ENCODE measurements at places on chromosomes 4 and X.
A peak's percentile ranks its signal among the peaks of the same experiment; 100 is the strongest.

GRCh38 chr4:77899607-77900006 lies 37.0 kb downstream of the MRPL1 start:
- no peak for DNase-seq

- no peak for DNase-seq
These were observed 708 bp downstream of the TMSB4X start for GRCh38 chrX:12975670-12975965.

GRCh38 chr4:10753856-10754402 lies 69.4 kb upstream of the CLNK start:
- no peak for DNase-seq

DNA sequence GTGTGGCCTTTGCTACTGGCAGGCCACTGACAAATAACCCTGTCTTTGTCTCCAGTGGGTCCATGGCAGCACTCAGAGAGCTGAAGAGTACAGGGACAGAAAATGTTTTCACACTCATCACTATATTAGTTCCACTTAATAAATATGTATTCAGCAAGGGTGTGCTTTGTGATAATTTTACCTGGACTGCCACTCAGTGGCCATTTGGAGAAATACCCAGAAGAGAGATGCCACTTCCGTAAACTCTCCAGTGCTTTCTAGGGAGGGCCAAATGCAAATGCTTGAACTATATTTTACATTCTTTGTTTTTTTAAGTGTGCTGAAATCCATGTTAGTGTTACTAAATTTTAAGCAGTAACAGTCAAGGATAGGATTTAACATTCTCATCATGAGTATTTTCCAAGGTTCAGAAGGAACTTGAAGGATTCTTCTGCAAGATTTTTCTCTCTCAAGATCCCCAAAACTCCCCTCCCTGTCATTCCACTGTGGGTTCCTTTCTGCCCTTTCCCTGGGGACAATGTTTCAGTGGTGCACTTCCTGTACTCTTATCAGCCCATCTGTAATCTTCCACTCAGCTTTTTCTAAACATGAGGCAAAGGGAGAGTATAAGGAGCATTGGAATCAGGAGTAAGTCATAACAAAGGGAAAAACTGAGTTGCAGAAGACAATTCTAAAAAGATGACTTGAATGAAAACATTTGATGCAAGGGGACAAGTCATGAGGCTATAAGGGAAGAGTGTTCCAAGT lies 46.0 kb downstream of the TFDP3 start:
- DNase-seq = peak; percentile 1

GRCh38 chrX:25531096-25531495 lies 515.3 kb upstream of the ARX start:
- DNase-seq = no peak

DNA sequence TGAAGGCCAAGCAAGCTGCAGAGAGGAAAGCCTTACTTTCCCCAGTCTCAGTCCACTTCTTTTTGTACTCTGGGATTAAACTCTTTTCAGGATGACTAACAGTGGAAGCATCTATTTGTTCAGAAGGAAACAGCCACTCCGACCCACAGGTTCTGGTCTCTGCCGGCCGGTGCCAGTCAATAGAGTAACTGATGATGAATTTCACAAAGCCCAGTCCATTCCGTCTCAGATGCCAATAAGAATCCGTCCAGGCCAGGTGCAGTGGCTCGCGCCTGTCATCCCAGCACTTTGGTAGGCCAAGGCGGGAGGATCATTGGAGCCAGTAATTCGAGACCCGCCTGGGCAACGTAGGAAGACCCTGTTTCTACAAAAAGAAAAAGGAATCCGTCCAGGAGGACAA lies 58.5 kb upstream of the HELT start:
- DNase-seq = no peak

Measured in Jurkat, Clone E6-1 (cell line).